Activated CD8-positive, alpha-beta T cell treated with anti-CD3 and anti-CD28 coated beads for 36 hours (primary cell): ENCODE measurements at places on chromosomes 6 and 20.

- no peak for DNase-seq
Measured at GRCh38 chr20:24034820-24035219, 46.2 kb upstream of the GGTLC1 start.

GRCh38 chr6:35634316-35634715, 54.4 kb downstream of the FKBP5 start:
- no peak for DNase-seq

GRCh38 chr20:49853640-49854039, 41.0 kb downstream of the SLC9A8 start:
- no peak for DNase-seq

DNA sequence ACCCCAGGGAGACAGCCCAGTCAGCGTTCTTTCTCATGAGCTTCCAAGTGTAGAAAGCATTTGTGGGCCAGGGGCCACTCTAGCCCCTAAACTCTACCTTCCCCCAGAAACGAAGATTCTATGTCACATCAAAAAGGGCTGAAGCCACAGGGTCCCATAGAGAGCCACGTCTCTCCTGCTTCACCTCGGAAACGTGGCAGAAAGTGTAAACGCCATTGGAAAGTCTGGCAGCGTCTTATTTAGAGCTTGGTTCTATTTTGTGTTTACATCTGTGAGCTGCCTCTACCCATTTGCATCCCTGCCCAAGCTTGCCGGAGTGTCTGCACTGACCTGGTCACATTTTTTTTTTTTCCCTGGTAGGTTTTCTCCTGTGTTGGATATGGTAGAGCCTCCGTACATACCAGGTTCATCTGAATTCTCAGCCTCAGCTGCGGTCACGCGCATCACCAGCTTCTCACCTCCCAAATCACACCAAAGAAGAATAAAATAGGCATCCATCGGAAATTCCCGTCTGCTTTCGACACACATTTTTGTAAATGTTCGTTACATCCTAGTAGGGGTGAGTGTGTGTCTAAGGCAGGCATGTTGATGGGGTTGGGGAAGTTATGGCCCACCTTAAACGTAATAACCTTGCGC, 62.6 kb downstream of the NPEPL1 start:
- DNase-seq = no peak

GRCh38 chr6:81362246-81362645, 390.2 kb downstream of the TENT5A start:
- no peak for DNase-seq
